ENCODE measurements at places on chromosomes 1 and 21.
A peak's percentile ranks its signal among the peaks of the same experiment; 100 is the strongest.

GRCh38 chr21:43190544-43190943, 21.7 kb downstream of the CRYAA start:
- no peak for DNase-seq

DNA sequence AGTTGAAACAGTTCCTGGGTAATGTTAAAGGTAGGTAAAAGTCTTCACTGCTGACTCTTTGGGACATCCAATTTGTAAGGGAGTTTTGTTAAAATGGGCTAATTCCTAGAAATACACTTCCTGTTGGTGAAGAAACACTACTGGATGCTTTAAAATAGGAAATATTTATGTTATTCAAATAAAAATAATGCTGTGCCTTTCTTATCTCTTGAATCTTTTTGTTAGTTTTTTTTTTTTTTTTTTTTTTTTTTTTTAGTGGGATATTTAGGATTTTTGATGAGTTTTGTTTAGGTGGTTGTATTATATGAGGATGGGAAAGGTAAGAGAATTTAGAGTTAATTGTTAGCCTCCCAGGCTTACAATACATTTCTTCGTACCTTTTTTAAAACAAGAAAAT, 4.5 kb downstream of the MAGI3 start:
- DNase-seq: no peak

- no peak for DNase-seq
Observed at GRCh38 chr1:62904856-62905225, 120.9 kb downstream of the ATG4C start.

- no peak for DNase-seq
Observed at GRCh38 chr1:94973309-94973922, 46.5 kb upstream of the CNN3 start.

DNA sequence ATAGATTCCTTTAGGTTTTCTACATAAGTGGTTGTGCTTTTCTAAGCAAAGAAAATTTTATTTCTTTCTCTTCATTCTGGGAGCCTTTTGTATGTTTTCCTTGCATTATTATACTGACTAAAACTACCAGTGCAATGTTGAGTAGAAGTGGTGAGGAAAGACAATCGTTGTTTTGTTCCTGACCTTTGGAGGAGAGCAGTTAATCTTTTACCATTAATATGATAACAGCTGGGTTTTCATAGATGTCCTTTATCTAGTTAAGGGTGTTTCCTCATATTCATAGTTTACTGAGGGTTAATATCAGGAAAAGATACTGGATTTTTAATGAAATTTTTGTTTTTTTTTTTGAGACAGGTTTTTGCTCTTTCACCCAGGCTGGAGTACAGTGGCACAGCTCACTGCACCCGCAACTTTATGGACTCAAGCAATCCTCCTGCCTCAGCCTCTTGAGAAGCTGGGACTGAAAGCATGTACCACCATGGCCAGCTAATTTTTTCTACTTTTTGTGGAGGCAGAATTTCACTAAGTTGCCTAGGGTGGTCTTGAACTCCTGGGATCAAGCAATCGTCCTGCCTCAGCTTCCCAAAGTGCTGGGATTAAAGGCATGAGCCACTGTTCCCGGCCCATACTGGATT, 9.0 kb upstream of the KCTD3 start:
- no peak for DNase-seq

- peak; percentile 97 for DNase-seq
Observed at GRCh38 chr1:234970401-234970730, 158.3 kb downstream of the TOMM20 start.

GRCh38 chr1:153475282-153475681, 14.8 kb upstream of the S100A7 start:
- DNase-seq: no peak

- DNase-seq: no peak
Observed at GRCh38 chr1:161082483-161082882, 6.9 kb downstream of the NECTIN4 start.

- peak; percentile 35 for DNase-seq
Observed at GRCh38 chr1:72037745-72038343, 244.5 kb downstream of the NEGR1 start.

- DNase-seq: no peak
Observed at GRCh38 chr1:9996624-9997582, at the start of gene RBP7. Gene RBP7, plus strand, starts transcription at chr1:9997228. Its CDS starts 31 bp downstream, at chr1:9997259.
